Activated naive CD4-positive, alpha-beta T cell treated with anti-CD3 and anti-CD28 coated beads for 36 hours (primary cell): ENCODE measurements at places on chromosomes 2 and 18. TPM values are rescaled to one million over a fixed set of nuclear protein-coding genes. Genes with fewer than 3 reads are reported as not detected.

The CNDP1 gene
- not detected for total RNA-seq

GRCh38 chr2:6929196-6929819 is 12.1 kb downstream of the RNF144A start:
- no peak overlapping the region for H3K27ac ChIP-seq
- H3K4me3 ChIP-seq = no peak overlapping the region
- H3K36me3 ChIP-seq = peaks cover 42% of the 10 kb centered on the region
- H3K4me1 ChIP-seq = peaks cover 68% of the 10 kb centered on the region
- DNase-seq = no peak

DNA sequence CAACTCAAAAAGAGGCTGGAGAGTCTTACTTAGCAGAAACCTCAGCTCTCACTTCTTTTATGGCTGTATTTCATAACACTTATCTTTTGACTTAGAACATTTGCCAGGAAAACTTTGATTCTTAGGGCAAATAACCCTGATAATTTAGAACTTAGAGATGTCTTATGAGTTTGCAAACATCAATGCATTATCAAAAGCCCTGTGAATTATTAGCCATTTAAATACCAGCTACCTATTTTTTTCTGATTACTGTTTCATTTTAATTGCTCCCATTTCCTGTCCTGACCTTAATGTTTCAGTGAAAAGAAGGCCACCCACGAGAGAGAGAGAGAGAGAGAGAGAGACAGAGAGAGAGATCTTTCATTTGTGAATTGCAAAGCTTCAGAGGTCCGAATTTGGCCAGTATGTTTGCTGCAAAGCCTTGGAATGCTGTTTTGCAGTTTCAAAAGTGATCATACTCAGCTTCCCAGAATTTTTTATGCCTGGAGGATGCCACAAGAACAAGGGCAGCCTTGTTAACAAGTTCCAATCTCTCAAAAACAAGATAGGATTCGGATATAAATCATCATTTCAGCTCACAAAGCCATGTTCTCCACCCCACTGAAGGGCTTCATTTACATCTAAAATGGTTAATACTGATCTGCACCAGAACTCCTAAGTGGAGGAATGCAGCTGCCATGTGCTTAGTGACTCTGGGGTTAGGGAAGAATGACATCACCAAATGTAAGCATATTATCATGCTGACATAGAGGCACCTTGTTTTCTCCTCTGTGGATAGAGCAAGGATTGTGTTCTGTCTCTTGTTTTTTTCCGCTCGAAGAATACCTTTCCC is 478.2 kb downstream of the ARHGAP15 start:
- no peak overlapping the region for H3K4me3 ChIP-seq
- peaks cover 14% of the 10 kb centered on the region for H3K36me3 ChIP-seq
- DNase-seq = no peak
- H3K4me1 ChIP-seq = peaks cover 32% of the 10 kb centered on the region
- no peak overlapping the region for H3K27ac ChIP-seq

DNA sequence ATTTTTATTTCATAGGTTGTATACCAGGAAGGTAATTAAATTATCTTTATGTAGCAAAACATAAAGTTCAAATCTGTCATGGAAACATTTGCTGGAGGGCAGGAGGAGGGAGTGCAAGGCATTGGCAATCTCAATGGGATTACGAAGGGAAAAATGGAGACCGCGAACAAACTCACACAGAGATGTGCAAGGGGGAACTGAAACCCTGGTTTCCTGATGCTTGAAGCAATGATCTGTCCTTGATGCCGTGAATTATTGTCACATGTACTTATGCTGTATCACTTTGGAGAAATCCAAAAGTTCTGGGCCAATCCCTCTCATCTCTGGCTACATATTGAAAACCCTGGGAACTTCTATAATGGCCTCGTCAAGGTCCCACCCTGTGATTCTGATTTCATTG is 65.0 kb upstream of the MFF start:
- H3K27ac ChIP-seq = no peak overlapping the region
- no peaks in the 10 kb centered on the region for H3K27me3 ChIP-seq
- no peaks in the 10 kb centered on the region for H3K4me1 ChIP-seq
- no peak for DNase-seq

- H3K4me3 ChIP-seq = no peak overlapping the region
- H3K36me3 ChIP-seq = peaks cover 34% of the 10 kb centered on the region
- H3K4me1 ChIP-seq = no peaks in the 10 kb centered on the region
- no peaks in the 10 kb centered on the region for H3K27me3 ChIP-seq
These were observed 28.1 kb downstream of the SLC1A4 start for GRCh38 chr2:65017335-65017734.

The NYAP2 gene
- total RNA-seq = not detected

GRCh38 chr2:237879991-237880560 is 20.7 kb downstream of the RAMP1 start:
- no peak overlapping the region for H3K4me3 ChIP-seq
- H3K27ac ChIP-seq = no peak overlapping the region
- H3K4me1 ChIP-seq = no peaks in the 10 kb centered on the region
- H3K36me3 ChIP-seq = no peaks in the 10 kb centered on the region
- no peaks in the 10 kb centered on the region for H3K27me3 ChIP-seq

GRCh38 chr18:49139766-49140165 is 189.0 kb upstream of the SMAD7 start:
- H3K36me3 ChIP-seq = peaks cover 1% of the 10 kb centered on the region
- no peak for DNase-seq
- no peaks in the 10 kb centered on the region for H3K27me3 ChIP-seq
- H3K4me1 ChIP-seq = no peaks in the 10 kb centered on the region

DNA sequence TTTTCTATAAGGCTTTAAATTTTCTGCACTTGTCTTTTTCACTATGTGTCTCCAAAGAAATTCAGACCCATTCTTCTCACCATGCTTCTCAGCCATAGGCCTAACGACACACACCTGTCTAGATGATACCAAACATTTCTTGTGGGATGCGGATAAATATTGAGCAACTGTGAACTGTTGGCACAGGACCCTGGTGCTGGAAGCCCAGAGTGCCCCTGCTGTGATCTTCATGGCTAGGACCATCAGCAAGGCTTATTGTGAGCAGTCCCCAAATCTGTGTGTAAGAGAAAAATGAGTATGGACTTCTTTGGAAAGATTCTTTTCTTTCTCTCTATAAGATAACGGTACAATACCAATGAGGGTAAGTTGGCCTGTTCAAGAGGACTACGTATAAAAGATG is 54.1 kb upstream of the NCK2 start:
- H3K27ac ChIP-seq = no peak overlapping the region
- no peaks in the 10 kb centered on the region for H3K36me3 ChIP-seq
- H3K27me3 ChIP-seq = no peaks in the 10 kb centered on the region
- DNase-seq = no peak

GRCh38 chr18:27652480-27653121 is 467.5 kb upstream of the CHST9 start:
- no peaks in the 10 kb centered on the region for H3K36me3 ChIP-seq
- H3K27ac ChIP-seq = no peak overlapping the region
- H3K27me3 ChIP-seq = no peaks in the 10 kb centered on the region
- no peak overlapping the region for H3K4me3 ChIP-seq

DNA sequence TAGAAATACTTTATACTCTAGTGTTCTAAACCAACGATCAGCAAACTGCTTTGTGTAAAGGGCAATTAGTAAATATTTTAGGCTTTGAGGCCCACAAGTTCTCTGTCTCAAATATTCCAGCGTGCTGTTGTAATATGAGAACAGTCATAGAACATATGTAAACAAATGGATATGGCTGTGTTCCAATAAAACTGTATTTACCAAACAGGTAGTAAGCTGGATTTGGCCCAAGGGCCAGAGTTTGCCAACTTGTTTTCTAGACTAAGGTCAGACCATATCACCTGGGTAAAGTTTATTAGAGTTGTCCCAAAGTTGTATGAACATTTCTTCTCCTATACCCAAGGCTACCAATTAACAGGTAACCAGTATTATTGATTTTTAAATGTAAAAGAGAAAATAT is 303.2 kb upstream of the MC4R start:
- H3K27ac ChIP-seq = no peak overlapping the region
- H3K36me3 ChIP-seq = no peaks in the 10 kb centered on the region
- no peak overlapping the region for H3K4me3 ChIP-seq
- no peaks in the 10 kb centered on the region for H3K27me3 ChIP-seq

The MTERF4 gene
- total RNA-seq = 35.0 TPM

GRCh38 chr2:101348883-101349282 is 38.4 kb downstream of the CREG2 start:
- no peak for DNase-seq
- no peak overlapping the region for H3K27ac ChIP-seq

The LCT gene
- 0.07 TPM for total RNA-seq

DNA sequence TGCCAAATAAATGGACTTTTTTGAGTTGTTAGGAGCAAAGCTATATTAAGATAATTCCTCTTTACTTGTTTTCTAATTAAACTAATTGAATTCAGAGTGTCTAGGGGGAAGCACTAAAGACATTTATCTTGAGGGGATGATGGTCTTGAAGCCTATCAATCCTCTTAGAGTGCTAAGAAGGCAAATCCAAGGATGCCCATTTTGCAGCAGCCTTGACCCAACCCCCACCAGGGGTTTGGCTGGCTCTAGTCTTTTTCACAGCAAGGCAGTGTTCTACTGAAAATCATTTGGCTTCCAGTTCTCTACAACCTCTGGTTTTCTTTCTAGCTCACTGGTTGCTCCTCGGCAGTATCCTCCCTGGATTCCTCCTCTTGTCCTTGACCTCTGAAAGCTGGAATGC is 6.5 kb upstream of the RAX start:
- peaks cover 51% of the 10 kb centered on the region for H3K27me3 ChIP-seq
- H3K36me3 ChIP-seq = no peaks in the 10 kb centered on the region
- H3K4me1 ChIP-seq = no peaks in the 10 kb centered on the region

DNA sequence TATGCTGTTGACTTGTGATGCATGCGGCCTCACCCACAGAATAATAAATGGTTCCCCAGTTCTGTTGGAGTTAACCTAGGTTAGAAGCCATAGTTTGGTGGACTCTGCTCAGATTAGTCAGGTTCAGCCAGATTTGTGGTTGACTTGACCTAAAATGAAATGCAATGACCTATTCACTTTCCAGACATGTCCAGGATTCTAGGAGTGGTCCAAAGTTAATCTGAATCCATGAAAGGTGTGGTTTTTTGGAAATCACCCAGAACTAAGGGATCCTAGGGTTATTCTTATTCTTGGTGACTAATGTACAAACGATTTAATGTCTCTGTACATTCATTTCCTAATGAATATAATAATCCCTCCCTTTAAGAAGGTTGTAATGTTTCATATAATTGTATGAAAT is 88.9 kb upstream of the RBBP8 start:
- H3K27me3 ChIP-seq = peaks cover 6% of the 10 kb centered on the region
- peaks cover 3% of the 10 kb centered on the region for H3K4me1 ChIP-seq
- DNase-seq = no peak
- no peaks in the 10 kb centered on the region for H3K36me3 ChIP-seq
- no peak overlapping the region for H3K4me3 ChIP-seq

The CD207 gene
- not detected for total RNA-seq

- H3K4me1 ChIP-seq = peaks cover 25% of the 10 kb centered on the region
- no peak for DNase-seq
- H3K36me3 ChIP-seq = peaks cover 4% of the 10 kb centered on the region
- no peaks in the 10 kb centered on the region for H3K27me3 ChIP-seq
- no peak overlapping the region for H3K27ac ChIP-seq
These were observed 119.6 kb downstream of the FAM210A start for GRCh38 chr18:13606604-13607254.

GRCh38 chr2:174333017-174333371 is 1.8 kb upstream of the SP9 start:
- DNase-seq = no peak
- H3K4me1 ChIP-seq = peaks cover 41% of the 10 kb centered on the region
- H3K27me3 ChIP-seq = peaks cover 74% of the 10 kb centered on the region
- no peaks in the 10 kb centered on the region for H3K36me3 ChIP-seq
- no peak overlapping the region for H3K27ac ChIP-seq

The EIPR1 gene
- total RNA-seq = 33.6 TPM

DNA sequence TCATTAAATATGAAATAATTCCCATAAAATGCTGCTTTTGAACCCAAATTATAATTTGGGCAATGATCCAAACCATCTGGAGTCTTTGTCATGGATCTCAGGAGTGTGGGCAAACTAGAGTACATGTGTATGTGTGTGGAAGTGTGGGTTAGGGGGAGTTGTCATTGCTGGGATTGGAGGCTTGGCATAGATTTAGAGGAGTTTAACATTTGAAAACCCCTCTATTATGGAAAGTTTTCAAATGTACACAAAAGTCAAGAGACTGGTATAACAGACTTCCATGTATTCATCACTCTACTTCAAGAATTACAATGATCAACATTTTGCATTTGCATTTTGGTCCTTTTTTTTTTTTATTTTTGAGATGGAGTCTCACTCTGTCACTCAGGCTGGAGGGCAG is 159.1 kb downstream of the MEIS1 start:
- no peak overlapping the region for H3K4me3 ChIP-seq
- no peaks in the 10 kb centered on the region for H3K36me3 ChIP-seq
- H3K27ac ChIP-seq = no peak overlapping the region
- no peaks in the 10 kb centered on the region for H3K27me3 ChIP-seq
- H3K4me1 ChIP-seq = no peaks in the 10 kb centered on the region

DNA sequence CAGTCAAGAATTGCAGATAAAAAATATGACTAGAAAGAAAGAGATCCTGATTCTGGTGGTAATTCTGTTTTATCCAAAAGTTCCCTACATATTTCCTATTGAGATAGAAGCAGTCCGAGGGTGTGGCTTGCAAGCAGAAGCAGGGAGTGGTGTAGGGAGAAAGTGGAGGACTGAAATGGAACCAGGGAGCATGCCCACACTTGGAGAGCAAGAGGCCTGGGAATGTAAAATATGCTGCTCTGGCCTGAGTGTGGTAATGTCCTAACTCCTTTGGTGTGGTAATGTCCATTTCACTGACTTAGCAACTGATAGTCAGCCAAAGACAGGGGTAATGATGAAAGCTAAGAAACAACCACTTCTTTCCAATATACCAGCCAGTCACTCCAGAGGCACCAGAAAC is 30.1 kb upstream of the FMNL2 start:
- DNase-seq = no peak
- H3K27ac ChIP-seq = no peak overlapping the region
- no peaks in the 10 kb centered on the region for H3K4me1 ChIP-seq
- peaks cover 18% of the 10 kb centered on the region for H3K27me3 ChIP-seq

- no peak overlapping the region for H3K4me3 ChIP-seq
- H3K27ac ChIP-seq = no peak overlapping the region
- peaks cover 2% of the 10 kb centered on the region for H3K27me3 ChIP-seq
- H3K36me3 ChIP-seq = no peaks in the 10 kb centered on the region
- H3K4me1 ChIP-seq = no peaks in the 10 kb centered on the region
These were observed 113.4 kb downstream of the COPS8 start for GRCh38 chr2:237199082-237199481.

DNA sequence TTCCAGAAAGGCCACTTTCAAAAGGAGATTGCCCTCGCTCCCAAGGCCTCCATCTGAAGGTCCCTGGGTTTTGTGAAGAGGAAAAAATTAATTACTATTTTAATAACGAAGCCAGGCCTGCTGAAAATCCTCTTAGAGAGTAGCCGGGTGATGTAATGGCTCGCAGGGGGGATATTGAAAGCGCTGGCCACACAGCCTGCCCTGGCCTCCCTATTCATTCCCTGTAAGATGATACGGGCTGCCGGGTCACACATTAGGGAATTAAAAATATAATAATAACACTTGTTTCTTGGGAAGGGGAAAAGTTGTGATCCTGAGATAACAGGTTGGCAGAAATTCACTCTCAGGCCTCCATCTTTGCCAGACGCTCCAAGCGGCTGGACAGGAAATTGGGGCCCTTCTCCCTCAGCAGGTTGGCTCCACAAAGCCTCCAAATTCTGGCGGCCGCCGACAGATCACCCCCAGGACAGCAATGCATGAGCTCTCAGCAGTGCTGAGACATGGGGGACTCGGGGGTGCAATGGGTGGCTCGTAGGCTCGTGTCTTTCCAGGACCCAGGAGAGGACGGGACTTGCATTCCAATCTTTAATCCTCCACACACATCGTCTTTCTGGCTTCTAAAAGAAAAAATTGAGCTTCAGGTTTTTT is 299.9 kb upstream of the SALL3 start:
- H3K27me3 ChIP-seq = no peaks in the 10 kb centered on the region
- no peaks in the 10 kb centered on the region for H3K36me3 ChIP-seq
- H3K4me1 ChIP-seq = no peaks in the 10 kb centered on the region
- no peak for DNase-seq
- H3K27ac ChIP-seq = no peak overlapping the region
